ENCODE measurements at places on chromosomes 12 and 14.

DNA sequence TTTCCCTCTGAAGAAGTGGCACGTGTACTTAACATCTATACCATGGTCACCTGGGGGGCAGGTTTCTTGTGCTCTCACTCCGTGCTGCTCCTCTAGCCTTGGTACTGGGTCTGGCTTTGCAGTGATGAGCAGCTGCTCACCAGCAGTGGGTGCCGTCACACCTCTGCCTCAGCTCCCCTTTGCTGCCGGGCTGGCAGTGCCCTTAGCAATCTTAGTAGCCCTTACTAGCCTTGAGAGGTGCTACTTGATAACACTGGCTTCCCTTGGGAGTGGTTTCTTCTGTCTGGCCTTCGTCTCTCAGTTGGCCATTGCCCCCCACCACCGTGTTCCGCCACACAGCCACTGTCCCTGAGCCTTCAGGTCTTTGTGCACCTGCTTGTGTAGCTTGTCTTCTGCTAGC, 22.6 kb downstream of the KLC1 start:
- DNase-seq = no peak

DNA sequence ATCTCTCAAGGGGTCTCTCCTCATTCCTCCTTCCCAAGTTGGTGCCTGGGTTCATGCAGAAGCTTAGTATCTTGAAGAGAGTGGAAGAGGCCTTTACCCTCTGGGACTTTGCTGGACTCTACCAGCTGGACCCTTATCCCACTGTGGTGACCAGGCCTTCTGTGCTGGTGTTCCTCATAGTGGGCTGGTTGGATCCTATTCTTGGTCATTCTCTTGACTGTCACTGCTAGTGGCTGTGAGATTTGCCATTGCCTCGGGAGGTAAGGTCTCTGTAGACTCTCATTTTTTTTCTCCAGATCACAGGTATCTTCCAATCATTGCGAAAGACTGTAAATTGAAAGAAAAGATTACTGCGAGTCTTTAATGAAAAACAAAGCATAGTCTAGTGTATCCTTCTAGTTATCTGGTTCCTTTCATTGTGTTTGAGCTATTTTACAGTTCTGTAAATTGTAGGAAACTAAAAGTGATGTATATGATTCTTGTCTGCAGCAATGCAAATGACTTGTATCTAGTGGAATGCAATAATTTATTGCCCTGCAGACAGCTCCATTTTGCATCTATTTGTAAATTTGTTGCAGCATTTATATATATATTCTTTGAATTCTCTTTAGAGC, 217.9 kb downstream of the AEBP2 start:
- DNase-seq = no peak

- DNase-seq = no peak
Measured at GRCh38 chr14:105878125-105878524, 351.7 kb downstream of the TMEM121 start.

DNA sequence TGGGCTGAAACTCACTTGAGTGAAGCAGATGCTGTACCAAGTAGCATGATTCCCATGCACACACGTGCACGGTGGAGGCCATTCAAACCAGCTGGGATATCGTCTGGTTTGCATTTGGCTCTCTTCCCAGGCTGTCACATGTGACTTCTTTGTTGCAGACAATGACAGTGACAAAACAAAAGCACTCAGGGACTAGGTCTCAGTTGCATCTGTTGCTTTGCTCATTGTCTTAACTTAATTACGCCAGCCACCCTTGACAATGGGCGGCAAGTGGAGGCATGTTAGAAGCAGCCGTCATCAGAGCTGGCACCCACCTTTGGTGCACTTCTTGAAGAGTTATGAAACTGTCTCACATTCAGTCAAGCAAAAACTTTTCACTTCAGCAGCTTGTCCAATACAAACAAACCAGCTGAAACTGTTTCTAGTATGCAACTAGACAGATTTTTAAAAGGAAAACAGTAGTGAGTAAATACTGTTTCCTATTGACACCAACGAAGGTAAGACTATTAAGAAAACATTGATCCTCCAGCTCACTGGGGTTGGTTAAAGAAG, 74.3 kb downstream of the IGF1 start:
- no peak for DNase-seq

- no peak for DNase-seq
Measured at GRCh38 chr12:102438827-102439210, 41.5 kb downstream of the IGF1 start.

GRCh38 chr12:12445165-12445881, 88.4 kb downstream of the BORCS5 start:
- DNase-seq = no peak

DNA sequence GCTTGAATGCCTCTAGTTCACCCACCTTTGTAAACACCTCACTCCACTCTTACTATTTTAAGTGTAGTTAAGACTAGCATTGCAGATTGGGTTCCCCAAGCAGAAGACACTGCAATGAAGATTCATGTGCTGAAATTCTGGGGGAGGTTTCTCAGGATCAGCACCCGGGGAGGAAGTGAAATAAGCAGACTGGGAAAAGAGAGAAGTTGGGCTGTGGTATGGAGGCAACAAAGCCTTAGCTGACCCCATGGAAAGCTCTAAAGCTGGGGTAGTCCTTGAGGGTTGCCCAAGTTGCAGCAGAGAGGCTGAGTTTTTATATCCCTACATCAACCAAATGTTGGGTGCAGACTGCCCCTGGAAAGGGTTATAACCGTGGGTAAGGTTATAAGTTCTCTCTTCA, 23.9 kb upstream of the IGF1 start:
- DNase-seq = no peak

- no peak for DNase-seq
Measured at GRCh38 chr12:89574736-89575208, 48.9 kb upstream of the POC1B start.

DNA sequence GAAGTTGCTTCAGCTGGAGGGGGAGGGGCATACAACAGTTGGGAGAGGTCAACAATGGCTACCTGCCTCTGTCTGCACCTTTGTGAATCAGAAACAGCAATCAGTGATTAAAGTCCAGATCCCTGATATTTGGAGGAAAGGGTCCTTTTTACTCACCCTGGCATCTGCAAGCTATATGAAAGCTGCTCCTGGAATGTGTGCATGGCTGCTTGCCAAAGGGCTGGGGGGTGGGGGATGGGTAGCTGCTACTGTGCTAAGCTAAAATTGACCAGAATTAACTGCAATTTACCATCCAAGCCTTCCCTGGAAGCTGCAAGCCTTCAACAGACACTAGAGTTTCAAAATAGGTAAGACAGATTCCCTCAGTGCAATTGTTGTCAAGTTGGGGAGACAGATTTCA, 13.5 kb upstream of the GTF2A1 start:
- DNase-seq = no peak

- DNase-seq = no peak
Measured at GRCh38 chr12:51217133-51217967, 512 bp downstream of the POU6F1 start.

- no peak for DNase-seq
Measured at GRCh38 chr14:49766839-49767238, 1.1 kb upstream of the KLHDC2 start.
